ENCODE measurements at places on chromosomes 12 and 14. TPM values are rescaled to one million over a fixed set of nuclear protein-coding genes. Genes with fewer than 3 reads are reported as not detected.

DNA sequence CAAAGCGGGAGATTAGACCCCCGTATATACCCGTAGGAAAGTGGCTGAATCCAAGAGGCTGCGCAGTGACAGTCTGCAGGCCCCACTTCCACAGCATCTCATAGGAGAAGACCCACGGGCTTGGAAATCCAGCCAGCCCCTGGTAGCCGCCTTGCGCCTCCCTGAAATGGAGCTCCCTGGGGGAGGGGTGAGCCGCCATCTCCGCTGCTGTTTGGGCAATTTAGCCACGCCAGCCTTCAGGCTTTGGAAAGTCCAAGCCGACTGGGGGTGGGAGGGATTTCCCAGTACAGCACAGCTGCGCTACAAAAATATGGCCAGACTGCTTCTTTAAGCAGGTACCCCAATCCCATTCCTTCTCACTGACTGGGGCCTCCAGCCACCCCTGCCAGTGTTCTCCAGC lies 53.4 kb downstream of the CAND1 start:
- DNase-seq: no peak

DNA sequence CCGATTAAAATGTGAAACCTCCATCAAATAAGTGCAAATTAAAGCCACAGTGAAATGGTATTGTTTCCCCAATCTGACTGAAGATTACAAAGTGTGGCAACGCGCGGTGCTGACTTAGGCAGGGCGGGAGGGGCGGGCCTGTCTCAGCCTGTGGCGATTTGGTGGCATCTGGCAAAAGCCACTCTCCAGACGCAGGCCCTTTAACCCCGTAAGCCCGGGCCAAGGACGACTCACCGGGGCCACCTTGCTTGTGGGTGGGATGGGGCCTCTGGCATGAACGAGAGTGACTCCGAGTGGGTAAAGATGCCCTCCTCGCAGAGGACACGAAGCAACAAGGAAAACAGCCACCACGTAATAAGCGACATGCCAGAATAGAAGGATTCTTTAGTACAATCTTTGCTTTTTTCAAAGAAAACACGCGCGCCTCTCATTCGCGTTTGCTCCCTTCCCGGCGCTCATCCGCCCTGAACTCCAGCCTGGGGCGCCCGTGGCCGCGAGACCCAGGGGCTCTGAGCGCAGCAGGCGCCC lies 815 bp downstream of the DEGS2 start:
- no peak for DNase-seq

- no peak for DNase-seq
These were observed 69.7 kb upstream of the DHRS4 start for GRCh38 chr14:23883684-23884540.

DNA sequence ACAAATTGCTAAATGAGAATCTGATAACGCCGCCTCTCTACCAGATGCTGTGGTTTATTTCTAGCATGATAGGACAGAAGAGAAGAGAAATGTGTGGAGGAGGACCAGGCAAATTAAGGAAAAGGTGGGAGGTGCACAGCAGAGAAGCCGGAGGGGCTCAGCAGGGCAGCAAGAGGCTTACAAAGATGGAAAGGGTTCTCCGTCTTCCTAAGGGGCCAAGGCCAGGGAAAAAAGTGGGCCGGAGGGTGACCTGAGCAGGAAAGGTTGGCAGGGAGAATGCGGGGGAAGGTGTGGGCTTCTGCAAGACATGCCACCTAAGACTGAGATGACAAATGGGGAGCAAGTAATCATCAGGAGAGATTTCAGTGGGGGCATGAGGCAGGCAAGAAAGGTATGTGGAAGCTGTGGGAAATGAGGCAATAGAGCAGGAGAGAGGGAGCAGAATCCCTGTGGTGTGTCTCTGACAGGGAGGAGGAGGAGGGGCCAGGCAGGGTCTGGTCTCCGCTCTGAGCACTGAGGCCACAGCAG lies 18.7 kb downstream of the MANSC1 start:
- DNase-seq: no peak

DNA sequence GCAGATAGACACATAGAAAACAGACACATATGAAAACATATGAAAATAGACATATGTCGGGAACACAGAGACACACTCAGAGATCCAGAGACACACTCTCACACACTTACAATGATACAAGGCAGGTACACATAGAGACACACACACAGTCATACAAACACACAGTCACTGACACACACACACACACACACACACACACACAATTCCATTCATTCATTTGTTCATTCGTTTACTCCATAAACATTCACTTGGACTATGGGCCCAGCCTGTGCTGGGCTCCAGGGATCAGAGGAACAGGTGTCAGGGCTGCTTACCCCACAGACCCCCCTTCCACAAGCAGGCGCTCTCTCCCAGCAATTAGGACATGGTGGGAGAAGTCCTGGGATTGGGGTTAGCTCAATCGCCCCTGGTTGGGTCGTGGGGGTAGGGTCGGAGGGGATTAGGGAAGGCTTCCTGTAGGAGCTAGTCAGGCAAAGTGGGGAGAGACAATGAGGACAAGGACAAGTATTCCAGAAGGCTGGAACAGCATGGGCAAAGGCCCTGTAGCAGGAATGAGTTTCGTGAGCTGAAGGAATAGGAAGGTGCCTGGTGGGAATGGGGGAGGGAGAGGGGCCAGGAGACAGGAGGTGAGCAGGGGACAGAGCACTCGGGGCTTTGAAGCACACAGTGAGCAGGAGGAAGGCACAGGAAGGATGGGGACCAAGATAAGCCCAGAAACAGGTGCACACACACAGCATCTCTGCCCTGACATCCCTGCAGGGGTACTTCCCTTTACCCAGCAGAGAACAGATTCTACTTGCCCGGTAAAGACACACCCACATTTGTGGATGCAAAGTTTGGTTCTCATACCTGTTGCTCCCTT lies 6.5 kb downstream of the RASAL1 start:
- no peak for DNase-seq

GRCh38 chr12:64099397-64099796 lies 122.7 kb downstream of the KICS2 start:
- DNase-seq: peak; percentile 92

- no peak for DNase-seq
These were observed 121.1 kb downstream of the PRMT8 start for GRCh38 chr12:3611860-3612703.

GRCh38 chr14:91496790-91497189 lies 13.3 kb downstream of the PPP4R3A start:
- DNase-seq: peak; percentile 25

The FIGNL2 gene
- total RNA-seq: 5.5 TPM

The POTEM gene
- not detected for total RNA-seq

The HVCN1 gene
- 0.50 TPM for total RNA-seq

Measured in renal cortical epithelial cell (primary cell).